RPMI7951 (cell line): ENCODE measurements at places on chromosomes 13 and 19. TPM values are rescaled to one million over a fixed set of nuclear protein-coding genes. Genes with fewer than 3 reads are reported as not detected.

The ZNF491 gene
- 1.9 and 2.5 TPM in 2 replicates for total RNA-seq

The FREM2 gene
- total RNA-seq, result 0.29 and 0.36 TPM in 2 replicates

The ZNF135 gene
- 0.72 and 0.88 TPM in 2 replicates for total RNA-seq

GRCh38 chr13:113573065-113573464 is 11.5 kb upstream of the TFDP1 start:
- DNase-seq, result no peak

- DNase-seq, result peak; percentile 86
These were observed 1.4 kb downstream of the UHRF1 start for GRCh38 chr19:4910594-4911281.

GRCh38 chr13:112968910-112969691 is at the start of gene MCF2L:
MCF2L (plus strand) TSS chr13:112969214; CDS start chr13:112969380, 166 bp downstream.
- DNase-seq, result peak; percentile 6
